ENCODE measurements at places on chromosomes 5 and 9.

DNA sequence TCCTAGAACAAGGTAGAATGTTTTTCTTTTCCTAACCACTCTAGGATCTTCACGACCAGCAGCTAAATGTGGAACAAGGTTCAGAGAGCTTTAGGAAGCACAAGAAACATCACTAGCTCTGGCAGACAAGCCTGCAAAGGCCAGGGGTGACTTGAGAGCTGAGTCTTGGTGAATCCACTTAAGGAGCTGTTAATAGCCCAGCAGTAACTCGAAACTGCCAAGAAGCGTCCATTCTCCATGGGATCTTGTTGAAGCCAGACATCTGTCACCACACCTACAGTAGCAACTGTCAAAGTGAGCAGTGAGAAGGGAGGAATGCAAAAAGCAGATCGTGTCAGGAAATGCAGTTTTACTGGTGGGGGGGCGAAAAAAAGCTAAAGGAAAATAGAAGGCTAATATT is 87.2 kb downstream of the ATPSCKMT start:
- no peak for DNase-seq

GRCh38 chr9:132141344-132141947 is 20.4 kb upstream of the NTNG2 start:
- DNase-seq: no peak

- DNase-seq: no peak
Observed at GRCh38 chr5:18370531-18370930, 736.3 kb downstream of the TAF11L14 start.

GRCh38 chr5:94830520-94830919 is 212.1 kb downstream of the SLF1 start:
- DNase-seq: no peak

DNA sequence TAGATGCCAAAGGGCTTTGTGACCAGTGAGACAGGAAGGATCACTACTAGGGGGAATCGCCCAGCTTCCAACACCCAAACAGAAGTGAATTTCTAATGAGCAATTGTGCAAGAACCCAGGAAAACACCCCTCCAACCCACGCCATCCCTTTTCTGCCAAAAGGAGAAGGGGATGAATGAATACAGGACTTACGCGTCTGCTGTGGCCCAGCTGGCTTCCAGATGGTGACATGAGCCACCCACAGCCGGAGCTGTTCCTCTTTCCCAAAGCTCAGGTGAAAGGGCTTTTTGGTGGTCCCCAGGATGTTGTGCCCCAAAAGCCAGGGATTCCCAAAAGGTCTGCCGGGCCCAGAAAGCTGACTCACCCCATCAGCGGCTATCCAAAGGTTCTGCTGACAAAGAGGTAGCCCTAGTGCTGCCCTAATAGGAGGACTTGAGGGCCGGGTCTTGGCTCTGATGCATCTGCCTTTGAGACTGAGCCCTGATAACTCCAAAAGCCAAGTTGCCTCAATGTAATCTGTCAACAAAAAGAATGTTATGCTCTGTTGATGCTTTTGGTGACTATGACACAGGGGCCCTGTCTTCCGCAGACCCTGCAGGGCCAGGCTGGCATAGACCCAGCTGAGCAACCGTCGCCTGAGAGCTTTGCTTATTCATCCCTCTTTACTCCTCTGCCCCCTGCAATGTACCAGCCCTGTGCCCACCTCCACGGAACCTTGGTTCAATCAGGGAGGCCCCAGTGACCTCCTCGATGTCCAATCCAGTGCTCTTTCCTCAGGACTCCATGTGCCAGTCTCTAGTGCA is 14.5 kb downstream of the GSN start:
- DNase-seq: no peak

DNA sequence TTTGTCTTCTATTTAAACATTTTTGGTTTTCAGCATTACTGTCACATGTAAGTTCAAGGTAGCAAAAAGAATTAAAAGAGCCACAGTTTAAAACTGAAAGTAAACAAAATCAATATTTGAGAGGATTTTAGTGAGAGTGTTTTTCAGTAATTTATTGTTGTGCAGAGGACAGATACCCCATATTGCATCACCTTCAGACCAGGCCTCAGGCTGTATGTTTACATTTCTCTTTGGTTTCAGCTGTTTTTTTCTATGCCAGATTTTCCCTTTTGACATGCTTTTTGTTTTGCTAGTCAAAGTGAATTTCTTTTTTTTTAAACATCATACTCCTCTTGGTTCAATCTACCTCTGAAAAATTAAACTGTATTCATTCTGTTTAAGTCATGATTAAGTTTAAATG is 47.2 kb downstream of the MAST4 start:
- no peak for DNase-seq

DNA sequence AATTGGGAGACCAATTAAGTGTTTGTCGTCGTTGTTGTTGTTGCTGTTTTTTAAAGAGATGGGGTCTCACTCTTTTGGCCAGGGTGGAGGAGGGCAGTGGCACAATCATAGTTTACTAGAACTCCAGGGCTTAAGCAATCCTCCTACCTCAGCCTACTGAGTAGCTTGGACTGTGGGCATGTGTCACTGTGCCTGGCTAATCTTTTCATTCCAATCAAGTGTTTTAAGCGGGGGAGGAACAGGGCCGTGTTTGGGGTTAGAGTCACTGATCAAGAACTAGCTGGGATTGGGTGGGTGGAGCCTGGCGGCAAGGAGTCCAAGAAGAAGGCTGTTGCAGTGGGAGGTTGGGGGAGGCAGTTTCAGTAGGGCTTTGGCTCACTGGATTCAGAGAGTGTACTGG is 13.8 kb downstream of the SNX30 start:
- no peak for DNase-seq

DNA sequence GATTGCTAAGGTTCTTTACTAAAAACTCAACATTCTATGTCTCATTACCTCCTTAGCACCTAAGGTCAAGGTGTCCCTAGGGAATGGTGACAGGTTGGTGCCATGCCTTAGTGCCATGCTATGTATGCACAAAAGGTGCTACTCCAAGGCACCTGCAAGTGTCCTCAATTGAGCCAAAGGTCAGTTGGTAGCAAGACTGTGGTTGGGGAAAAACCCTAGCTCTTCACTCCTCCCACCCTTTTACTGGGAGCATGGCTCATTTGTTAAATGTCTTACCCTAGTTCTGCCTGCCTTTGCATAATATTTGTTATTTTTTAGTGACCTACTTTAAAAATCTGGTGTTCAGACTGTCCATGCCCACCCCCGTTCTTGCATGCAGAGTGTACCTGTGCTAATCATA is 17.0 kb downstream of the ACO1 start:
- no peak for DNase-seq

DNA sequence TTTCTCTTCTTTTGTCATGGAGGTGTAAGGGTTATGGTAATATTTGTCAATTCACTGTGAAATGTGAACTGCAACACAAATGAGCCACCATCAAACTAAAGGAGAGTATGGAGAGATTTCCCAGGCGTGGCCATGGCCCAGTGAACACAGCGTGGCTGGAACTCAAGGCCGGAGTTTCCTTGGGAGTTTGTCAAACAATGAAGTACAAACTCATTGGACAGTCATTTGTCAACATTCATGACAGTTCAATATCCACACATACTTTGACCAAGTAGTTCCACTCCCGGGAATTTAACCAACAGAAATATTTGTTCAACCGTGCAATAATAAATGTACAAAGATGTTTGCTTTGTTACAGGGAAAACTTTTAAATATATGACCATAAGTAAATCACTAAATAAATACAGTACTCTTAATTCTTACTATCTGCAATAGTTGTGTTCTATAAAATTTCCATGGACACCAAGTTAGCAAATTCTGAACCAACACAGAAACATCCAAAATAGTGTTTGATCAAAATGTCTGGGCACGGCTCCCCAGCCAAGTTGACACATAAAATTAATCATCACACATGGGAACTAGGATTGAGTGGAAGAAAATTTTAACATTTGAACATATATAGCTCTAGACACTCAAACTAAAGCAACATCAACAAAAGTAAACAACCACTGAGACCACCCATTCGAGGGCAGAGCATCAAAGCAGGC is 87.1 kb downstream of the DIRAS2 start:
- no peak for DNase-seq

DNA sequence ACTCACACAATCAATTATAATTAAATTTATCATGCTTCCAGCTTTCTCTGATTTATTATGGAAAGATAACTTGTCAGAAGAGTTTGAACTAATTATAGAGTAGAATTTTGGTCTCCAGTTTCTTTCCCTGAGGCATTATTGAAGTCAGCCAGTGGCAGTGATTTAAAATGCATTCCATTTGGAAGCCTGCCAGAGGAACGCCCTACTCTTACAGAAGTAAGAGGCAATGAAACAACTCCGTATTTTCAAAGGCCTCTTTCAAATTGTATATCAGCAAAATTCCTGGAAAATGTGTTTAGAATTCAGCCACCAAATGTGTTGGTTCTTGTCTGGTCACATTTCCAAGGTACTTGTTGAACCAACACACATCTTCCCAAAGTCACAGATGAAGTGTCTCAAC is 640.9 kb downstream of the SEMA5A start:
- DNase-seq: no peak

GRCh38 chr9:82799286-82799685 is 263.7 kb downstream of the RASEF start:
- no peak for DNase-seq

- DNase-seq: no peak
Observed at GRCh38 chr5:181050016-181050415, 9.9 kb downstream of the BTNL9 start.

DNA sequence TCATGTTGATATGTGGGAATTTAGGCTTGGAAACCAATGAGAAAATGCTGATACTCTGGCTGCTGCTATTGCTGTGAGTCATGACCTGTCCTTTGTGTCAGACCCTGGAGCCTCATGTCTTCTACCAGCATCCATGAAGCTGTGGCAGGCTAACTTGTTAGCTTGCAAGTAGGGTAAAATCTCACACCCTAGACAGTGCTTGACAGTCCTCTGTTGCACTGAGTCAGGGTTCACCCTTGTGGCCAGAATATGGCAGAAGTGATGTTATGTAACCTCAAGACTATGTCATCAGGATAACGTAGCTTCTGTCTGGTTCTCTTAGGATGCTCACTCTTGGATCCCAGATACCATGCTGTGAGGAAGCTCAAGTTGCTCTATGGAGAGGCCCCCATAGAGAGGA is 110.8 kb downstream of the LHX2 start:
- no peak for DNase-seq

GRCh38 chr5:141547488-141547887 is 58.6 kb downstream of the PCDHGC5 start:
- no peak for DNase-seq

- DNase-seq: no peak
Observed at GRCh38 chr5:34857161-34857560, 18.2 kb downstream of the TTC23L start.

DNA sequence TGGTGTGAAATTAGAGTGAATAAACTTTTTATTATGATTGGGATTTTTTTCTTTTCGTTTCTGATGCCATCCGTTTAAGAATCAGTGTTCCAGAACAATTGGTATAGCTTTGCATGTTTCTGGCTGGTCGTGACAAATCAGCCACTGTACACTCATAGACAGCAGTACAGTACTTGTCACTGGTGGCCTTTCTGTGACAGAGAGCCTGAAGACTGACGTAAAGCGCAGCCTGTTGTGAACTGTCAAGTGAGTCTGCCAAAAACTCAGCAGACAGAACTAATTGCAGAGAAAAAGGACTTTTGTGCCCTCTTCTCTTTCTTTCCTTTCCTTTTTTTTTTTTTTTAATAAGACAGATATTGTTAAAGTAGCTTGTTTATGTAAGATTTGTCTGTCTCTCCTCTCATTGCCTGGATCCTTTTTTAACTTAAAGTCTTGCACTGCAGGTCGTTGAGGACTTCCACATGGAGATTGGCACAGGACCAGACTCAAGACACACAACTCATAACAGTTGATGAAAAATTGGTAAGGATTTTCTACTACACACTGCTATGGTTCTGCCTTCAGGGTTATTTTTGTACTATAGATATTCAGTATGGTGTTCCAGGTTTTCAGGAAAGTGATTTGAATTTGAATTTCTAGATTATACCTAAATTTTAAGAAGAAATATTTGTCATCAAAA is 42.7 kb downstream of the NDUFS4 start:
- no peak for DNase-seq

DNA sequence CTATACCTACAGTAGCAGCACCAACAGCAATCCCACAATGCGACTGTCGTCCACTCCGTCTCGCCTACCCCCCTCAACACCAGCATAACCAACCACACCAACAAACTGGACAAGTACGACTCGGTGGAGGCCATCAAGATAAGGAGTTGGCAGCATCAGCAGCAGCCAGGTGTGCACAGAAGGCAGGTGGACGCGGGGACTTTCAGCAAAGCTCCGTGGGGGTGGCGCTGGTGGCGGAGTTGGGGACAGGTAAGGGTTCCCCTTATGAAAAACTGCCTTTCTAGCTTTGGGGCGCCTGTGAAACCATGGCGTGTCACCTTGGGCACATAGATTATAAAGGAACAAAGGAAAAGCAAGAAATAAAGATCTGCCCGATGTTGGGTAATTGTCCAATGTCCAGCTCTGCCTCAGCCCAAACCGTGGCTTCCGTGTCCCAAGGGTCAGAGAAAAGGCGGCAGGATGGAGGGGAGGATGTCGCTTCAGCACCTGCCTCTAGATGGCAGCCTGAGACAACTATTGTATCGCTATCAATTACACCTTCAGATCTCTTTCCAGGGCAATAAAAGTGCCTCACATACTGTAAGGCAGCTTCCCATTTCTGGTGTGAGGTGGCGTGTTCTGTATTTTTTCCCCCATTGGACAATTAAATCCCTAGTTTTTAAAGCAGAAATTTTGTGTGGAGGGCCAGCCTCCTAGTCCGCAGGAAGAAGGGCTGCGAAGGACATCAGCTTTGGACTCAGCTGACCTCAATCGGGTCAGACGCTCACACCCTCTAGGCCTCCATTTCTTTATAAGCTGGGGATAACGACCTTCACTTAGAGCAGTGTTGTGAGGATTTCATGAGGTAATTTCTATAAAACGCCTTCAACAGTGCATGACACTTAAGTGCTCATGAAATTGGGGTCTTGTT is 58.8 kb downstream of the MTRR start:
- peak; percentile 52 for DNase-seq

DNA sequence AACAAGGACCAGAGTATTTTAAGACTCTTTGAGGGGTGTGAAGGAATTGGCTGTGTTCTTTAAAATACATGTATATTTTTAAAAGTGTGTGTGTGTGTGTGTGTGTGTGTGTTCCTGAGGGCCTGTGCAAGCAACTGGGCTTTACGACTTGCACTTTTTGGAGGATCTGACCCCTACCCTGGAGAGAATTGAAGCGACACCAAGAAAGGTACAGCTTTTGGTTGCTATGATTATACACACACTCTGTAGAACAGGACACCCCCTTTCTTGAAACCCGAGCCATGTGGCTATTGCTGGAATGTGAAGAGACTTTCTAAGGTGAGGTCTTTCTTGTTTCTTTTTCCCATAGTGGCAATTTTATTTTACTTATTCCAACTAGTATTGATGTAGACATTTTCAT is 988 bp downstream of the SHISAL2B start:
- no peak for DNase-seq

- DNase-seq: no peak
Observed at GRCh38 chr5:3361811-3362605, 233.6 kb upstream of the IRX1 start.

GRCh38 chr5:1768283-1769000 is 31.2 kb downstream of the MRPL36 start:
- no peak for DNase-seq

- DNase-seq: no peak
Observed at GRCh38 chr9:134064711-134065110, 3.1 kb downstream of the BRD3 start.

GRCh38 chr5:584846-585245 is 27.3 kb upstream of the CEP72 start:
- no peak for DNase-seq

GRCh38 chr5:45038366-45038987 is 229.7 kb downstream of the MRPS30 start:
- DNase-seq: peak; percentile 22
